Lower leg skin (tissue), 4 donors: ENCODE measurements at places on chromosomes 3 and 15. TPM values are rescaled to one million over a fixed set of nuclear protein-coding genes. Genes with fewer than 3 reads are reported as not detected.

Gene SACM1L
- total RNA-seq, result 34.6 TPM

Gene POC1A
- total RNA-seq, result 2.1 TPM

Gene AGBL1
- total RNA-seq, result 0.91 TPM

Gene AADAC
- 6.2 TPM for total RNA-seq

Gene GXYLT2
- total RNA-seq, result 1.9 TPM
